H1 (cell line): ENCODE measurements at places on chromosomes 7 and 10. TPM values are rescaled to one million over a fixed set of nuclear protein-coding genes. Genes with fewer than 3 reads are reported as not detected.

DNA sequence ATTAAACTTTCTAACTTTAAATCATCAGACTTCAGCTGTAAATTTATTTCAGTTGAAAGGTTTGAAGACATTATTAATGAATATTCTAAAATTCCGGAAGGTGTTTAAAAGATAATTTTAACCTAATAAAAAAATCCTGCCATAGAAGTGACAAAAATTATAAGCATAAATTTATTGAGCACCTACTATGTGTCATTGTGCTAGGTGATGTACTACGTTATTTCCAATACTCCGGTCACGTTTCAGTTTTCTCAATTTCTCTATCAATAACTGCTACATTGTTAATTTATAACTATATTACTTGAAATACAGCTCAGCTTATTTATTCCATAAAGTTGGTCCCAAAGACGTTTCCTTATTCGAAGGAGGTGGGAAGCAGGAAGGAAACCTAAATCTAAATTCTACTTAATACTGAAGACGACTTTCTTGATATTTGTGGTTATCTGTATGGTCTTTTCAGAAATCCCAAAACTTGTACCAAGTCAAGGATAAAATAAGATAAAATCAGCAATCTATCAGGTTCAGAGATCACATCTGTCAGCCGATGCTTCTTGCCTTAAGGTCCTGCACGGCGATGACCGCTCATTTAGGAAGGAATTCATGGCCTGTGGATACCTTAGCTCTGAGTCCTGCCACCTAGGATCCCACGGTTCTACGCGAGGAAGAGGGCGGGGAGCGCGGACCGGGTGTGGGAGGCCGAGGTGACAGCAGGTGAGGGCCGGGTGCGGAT lies 1.2 kb upstream of the ZEB1 start:
- peaks cover 29% of the 10 kb centered on the region for H3K27me3 ChIP-seq
- H3K27ac ChIP-seq: no peak overlapping the region
- H3K36me3 ChIP-seq: no peaks in the 10 kb centered on the region

The NT5C3A gene
- total RNA-seq: 22.7 and 23.0 TPM in 2 replicates

GRCh38 chr7:155754165-155754564 lies 58.1 kb downstream of the SHH start:
- H3K36me3 ChIP-seq: no peaks in the 10 kb centered on the region
- no peaks in the 10 kb centered on the region for H3K27me3 ChIP-seq
- H3K4me1 ChIP-seq: peaks cover 2% of the 10 kb centered on the region
- no peak overlapping the region for H3K4me3 ChIP-seq

DNA sequence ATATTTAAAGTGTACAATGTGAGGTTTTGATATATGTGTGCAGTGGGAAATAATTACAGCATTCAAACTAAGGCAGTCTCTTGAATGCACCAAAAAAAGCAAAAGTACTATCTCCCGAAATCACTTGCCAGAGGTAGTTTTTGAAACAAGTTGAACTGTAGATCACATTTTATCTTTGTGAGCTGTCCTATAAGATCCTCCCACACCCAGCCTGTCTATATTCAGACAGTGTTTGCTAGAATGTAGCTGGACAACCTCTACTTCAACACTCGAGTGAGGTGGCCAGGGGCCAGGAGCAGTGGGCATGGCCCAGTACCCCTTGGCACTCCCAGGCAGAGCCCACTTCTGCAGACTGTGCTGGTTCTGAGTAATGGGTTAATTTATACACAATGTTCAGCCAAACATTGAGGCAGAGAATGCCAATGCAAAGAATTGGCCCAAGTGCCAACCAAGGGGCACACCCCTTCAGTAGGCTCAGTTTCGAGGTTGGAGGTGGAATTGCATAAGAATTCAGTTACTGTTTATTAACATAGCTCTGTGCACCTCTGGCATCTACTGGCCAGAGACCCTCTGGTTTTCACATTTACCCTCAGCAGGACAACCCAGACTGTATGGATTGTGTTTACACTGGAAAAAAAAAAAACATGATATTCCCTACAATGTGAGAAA lies 70.5 kb downstream of the AHR start:
- no peak for DNase-seq
- H3K36me3 ChIP-seq: no peaks in the 10 kb centered on the region
- no peaks in the 10 kb centered on the region for H3K27me3 ChIP-seq

DNA sequence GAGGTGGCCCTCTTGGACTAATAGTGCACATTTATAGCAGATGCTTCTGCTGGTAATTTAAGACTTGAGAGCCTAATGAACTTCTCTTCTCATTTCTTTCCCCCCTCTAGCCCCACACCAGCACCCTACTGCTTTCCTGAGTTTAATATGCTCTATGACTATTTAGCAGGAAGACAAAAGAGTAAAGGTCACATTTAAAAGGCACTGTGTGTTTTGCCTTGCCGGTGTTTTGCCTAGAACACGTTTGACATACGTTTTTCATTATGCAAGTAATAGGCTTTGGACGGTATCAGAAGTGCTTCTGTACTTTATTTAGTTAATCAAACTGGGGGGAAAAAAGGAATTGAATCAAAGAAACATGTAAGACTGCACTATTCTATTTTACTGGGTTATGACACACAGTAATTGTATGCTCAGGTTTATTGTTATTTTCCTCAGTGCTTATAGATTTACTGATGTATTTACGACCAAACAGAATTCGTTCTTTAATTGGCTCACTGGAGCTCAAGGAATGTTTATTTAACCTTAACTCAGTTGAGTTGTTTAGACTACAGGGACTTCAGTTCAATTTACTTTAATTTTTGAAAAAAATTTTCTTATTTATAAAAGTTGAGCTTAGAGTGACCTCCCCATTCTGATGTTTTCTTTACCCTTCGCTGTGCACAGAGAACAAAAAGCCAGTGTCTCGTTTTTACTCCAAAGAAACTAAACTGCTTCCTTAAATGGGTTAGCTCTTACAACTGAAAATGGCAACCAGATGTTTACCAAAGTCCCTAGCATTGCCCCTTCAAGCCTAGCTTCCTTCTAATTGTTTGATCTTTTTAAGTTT lies 35.4 kb downstream of the CPED1 start:
- no peaks in the 10 kb centered on the region for H3K27me3 ChIP-seq
- H3K27ac ChIP-seq: no peak overlapping the region
- no peak for DNase-seq
- no peaks in the 10 kb centered on the region for H3K36me3 ChIP-seq
- H3K4me3 ChIP-seq: no peak overlapping the region

DNA sequence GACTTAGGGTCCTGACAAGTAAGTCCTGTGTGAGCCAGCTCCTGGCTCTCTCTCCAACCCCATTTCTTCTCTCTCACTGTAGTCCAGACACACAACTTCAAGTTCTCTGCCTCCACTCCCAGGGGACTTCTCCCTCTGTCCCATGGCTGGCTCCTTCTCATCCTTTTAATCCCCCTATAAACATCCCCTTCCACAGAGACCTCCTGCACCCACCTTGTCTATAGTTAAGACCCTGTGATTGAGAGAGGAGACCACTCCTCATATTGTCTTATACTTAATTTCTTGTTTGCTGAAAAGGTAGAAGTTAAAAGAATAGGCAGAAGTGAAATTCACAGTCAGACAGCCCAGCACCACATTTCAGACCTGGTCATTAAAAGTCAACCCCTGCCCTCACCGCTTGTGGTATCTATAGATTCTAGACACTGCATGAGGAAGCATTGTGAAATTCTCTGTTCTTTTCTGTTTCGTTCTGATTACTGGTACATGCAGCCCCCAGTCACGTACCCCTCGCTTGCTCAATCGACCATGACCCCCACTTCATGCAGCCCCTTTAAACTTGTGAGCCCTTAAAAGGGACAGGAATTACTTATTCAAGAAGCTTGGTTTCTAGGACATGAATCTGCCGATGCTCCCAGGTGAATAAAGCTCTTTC lies 125.6 kb upstream of the FRMD4A start:
- H3K27ac ChIP-seq: no peak overlapping the region
- H3K36me3 ChIP-seq: no peaks in the 10 kb centered on the region
- no peaks in the 10 kb centered on the region for H3K4me1 ChIP-seq
- no peaks in the 10 kb centered on the region for H3K27me3 ChIP-seq
- no peak for DNase-seq

DNA sequence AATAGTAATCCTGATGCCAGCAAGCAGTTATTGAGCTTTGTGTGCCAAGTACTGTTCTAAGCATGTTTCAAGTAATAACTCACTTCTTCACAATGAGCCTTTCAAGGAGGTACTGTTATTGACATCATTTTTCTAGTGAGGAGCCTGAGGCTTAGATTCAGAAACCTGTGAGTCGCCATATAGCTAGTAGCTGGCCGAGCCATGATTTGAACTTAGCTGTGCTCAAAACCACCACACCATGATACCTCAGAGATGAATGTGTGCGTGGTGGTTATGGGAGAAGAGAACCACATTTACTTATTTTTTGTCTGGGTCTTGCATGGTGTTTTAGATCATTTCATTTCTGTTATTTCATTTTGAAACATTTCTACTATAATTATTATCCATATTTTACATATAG lies 578.9 kb downstream of the AUTS2 start:
- DNase-seq: no peak
- no peak overlapping the region for H3K4me3 ChIP-seq
- no peak overlapping the region for H3K27ac ChIP-seq
- no peaks in the 10 kb centered on the region for H3K27me3 ChIP-seq

DNA sequence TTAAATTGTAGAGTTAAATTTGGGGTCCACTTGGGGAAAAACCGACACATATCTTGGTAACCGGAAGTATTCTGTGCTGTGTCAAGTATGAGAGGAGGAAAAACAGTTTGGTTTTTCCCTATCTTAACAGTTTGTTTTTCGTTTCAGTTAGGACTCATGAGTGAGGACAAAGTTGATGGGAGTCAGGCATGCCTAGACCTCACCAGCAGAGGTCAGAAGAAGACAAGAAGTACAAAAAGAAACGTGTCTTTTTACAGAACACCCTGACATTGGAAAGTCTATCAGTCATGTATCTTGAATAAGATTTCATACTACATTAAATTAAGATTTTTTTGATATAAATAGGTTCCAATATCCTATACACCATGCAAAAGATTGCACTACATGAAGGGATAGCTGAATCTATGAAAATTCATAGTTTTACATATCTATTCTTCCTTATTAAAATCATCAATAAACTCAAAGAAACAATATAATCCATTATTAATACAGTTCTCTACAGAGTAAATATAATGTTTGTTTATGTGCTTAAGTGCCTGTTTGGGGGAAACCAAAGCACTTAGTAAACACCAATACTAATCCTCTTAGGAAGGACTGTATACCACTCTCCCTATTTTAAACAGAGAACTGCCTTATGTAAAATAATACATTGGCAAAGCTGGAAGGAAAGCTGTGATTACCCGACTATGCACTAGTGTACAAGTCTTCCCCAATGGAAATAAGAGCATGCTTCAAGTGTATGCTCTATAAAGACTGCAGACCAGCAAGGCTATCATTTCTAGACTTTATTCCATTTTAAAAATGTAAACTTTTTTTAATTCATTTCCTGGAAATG lies 95.6 kb downstream of the USP6NL start:
- H3K27me3 ChIP-seq: no peaks in the 10 kb centered on the region
- DNase-seq: no peak
- 0 out of 2 replicates have a peak, but pooled peaks cover 4% of the 10 kb centered on the region for H3K36me3 ChIP-seq
- peaks cover 5% of the 10 kb centered on the region for H3K4me1 ChIP-seq

GRCh38 chr10:80464557-80465450 lies 10.7 kb downstream of the TSPAN14 start:
- no peak for DNase-seq
- no peaks in the 10 kb centered on the region; the same call in 1 of the 2 replicates for H3K36me3 ChIP-seq
- H3K27ac ChIP-seq: peak overlapping the region; percentile 91

- peak overlapping the region; percentile 56; the same call in 1 of the 2 replicates for H3K27ac ChIP-seq
- no peaks in the 10 kb centered on the region for H3K4me1 ChIP-seq
- H3K4me3 ChIP-seq: peak overlapping the region; percentile 99
- H3K27me3 ChIP-seq: no peaks in the 10 kb centered on the region
- no peaks in the 10 kb centered on the region for H3K36me3 ChIP-seq
These were observed 851 bp upstream of the GOT1 start for GRCh38 chr10:99431190-99431760.

GRCh38 chr10:47077386-47077785 lies 166.2 kb downstream of the PTPN20 start:
- H3K36me3 ChIP-seq: no peaks in the 10 kb centered on the region
- H3K4me3 ChIP-seq: no peak overlapping the region
- no peak overlapping the region for H3K27ac ChIP-seq
- H3K4me1 ChIP-seq: no peaks in the 10 kb centered on the region
- no peaks in the 10 kb centered on the region for H3K27me3 ChIP-seq
- DNase-seq: no peak

- H3K36me3 ChIP-seq: no peaks in the 10 kb centered on the region
- H3K4me1 ChIP-seq: no peaks in the 10 kb centered on the region
- DNase-seq: no peak
- no peak overlapping the region for H3K27ac ChIP-seq
- no peaks in the 10 kb centered on the region for H3K27me3 ChIP-seq
These were observed 22.1 kb upstream of the AOAH start for GRCh38 chr7:36746347-36746746.

The PFKP gene
- total RNA-seq: 128 TPM in 2 replicates

DNA sequence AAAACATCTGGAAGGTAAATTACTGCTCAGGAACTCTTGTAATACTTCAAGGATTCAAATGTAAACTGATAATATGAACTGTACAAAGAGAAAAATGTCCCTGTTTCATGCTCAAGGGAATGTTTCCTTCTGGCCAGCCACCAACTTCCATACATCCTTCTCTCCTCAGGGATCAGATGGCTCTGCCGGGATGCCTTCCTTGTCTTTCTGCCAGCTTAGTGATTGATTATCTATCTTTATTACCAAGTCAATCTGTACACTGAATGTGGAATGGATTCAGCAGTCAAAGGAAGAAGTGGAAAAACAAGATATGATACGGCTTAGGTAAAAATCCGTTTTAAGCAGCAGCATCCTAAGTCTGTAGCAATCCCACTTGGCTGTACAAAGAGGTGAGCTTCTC lies 178.3 kb downstream of the PTN start:
- no peak for DNase-seq
- no peaks in the 10 kb centered on the region for H3K36me3 ChIP-seq
- no peaks in the 10 kb centered on the region for H3K27me3 ChIP-seq
- H3K4me1 ChIP-seq: no peaks in the 10 kb centered on the region

DNA sequence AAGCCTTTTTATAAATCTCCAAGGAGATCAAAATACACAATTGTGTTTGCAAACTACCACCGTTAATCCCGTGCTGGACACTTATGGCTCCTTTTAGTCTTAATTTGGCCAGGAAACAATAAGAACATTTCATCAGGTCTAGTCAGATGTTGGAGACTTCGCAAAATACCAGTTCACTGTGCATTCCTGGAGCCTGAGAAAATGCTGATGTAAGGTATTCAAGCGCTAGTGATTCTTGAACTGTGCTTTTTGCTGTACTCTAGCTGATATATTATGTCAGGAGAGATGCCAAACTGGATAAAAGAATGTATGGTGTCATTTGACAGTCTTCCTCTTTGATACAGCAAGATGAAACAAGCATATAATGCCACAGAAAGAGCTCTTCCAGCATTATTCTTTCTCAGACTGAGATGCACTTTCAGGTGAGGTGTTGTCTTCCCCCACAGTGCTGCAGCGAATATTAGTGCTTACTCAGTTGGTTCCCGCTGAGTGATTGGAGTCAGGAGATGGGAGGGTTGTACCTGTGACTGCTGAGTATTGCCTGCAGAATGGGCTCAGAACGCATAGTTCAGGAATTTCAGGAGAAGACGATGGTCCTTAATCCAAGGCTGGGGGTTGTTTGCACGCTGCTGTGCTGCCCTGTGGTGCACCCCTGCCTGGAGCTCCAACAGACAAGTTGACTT lies 59.2 kb downstream of the OGDH start:
- H3K27ac ChIP-seq: no peak overlapping the region; the same call in 1 of the 2 replicates
- H3K36me3 ChIP-seq: no peaks in the 10 kb centered on the region; the same call in 1 of the 2 replicates
- no peak overlapping the region for H3K4me3 ChIP-seq
- no peak for DNase-seq

GRCh38 chr7:44599222-44599621 lies 7.2 kb upstream of the OGDH start:
- no peaks in the 10 kb centered on the region for H3K36me3 ChIP-seq
- H3K4me1 ChIP-seq: no peaks in the 10 kb centered on the region
- no peak for DNase-seq
- no peak overlapping the region for H3K4me3 ChIP-seq
